ENCODE measurements at places on chromosomes 5 and 9.

DNA sequence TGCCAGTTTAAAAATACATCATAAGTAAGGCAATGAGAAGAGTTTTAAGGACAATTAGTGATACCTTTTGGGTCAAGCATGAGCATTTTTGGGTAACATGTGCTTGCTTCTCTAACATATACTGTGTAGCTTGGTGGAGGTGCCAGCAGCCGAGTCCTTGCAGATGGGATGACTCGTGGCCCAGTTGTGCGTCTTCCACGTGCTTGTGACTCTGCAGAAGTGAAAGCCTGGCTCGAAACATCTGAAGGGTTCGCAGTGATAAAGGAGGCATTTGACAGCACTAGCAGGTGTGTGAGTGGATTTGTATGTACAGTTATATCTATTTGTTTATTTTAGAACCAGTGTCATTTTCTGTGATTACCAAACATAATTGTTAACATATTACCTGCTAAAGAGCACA lies 18.2 kb downstream of the HMGCR start:
- DNase-seq: no peak

GRCh38 chr9:83535736-83536135 lies 2.5 kb downstream of the FRMD3 start:
- DNase-seq: no peak

GRCh38 chr5:142387024-142387682 lies 62.3 kb upstream of the SPRY4 start:
- no peak for DNase-seq

- DNase-seq: no peak
Observed at GRCh38 chr5:78765116-78765515, 116.5 kb upstream of the LHFPL2 start.

- DNase-seq: no peak
Observed at GRCh38 chr5:77083088-77083487, 4.0 kb downstream of the ZBED3 start.

GRCh38 chr9:113328045-113328782 lies 11.9 kb downstream of the WDR31 start:
- no peak for DNase-seq

Data from activated CD4-positive, alpha-beta T cell treated with anti-CD3 and anti-CD28 coated beads for 24 hours (primary cell).